ENCODE measurements at places on chromosomes 6 and 20. TPM values are rescaled to one million over a fixed set of nuclear protein-coding genes. Genes with fewer than 3 reads are reported as not detected.

The OR2H1 gene
- total RNA-seq: not detected

The LGSN gene
- not detected for total RNA-seq

The PKHD1 gene
- total RNA-seq: not detected

The LY86 gene
- 0.96 TPM for total RNA-seq

The ACSS1 gene
- total RNA-seq: 11.3 TPM

The KPNA5 gene
- total RNA-seq: 7.8 TPM

The TSPO2 gene
- not detected for total RNA-seq

The GNRH2 gene
- 0.99 TPM for total RNA-seq

The MACROD2 gene
- total RNA-seq: not detected

Data from activated naive CD4-positive, alpha-beta T cell treated with anti-CD3 and anti-CD28 coated beads, Interleukin-2, amount 50 U/mL, for 72 hours (primary cell).